ENCODE measurements at places on chromosomes 3 and 15. TPM values are rescaled to one million over a fixed set of nuclear protein-coding genes. Genes with fewer than 3 reads are reported as not detected.

GRCh38 chr3:129346695-129347457, 68.2 kb downstream of the HMCES start:
- DNase-seq, result no peak

DNA sequence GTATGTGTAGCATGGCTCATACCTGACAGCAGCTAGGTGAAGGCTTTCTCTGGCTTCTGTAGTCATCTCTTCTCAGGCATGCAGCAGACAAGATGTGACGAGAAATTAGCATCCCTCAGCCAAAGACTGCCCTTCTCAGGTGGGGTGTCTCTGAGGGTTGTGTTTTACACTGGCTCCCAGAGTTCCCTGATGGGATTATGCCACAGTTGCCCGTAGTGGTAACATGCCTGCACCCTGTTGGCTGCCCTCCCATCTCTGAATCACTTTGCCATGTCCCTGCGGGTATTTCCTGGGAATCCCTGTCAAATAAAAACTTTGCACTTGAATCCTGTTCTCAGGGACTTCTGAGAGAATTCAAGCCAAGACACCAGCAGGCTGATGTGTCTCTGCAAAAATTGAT, 70.5 kb downstream of the LRTM1 start:
- DNase-seq, result no peak

DNA sequence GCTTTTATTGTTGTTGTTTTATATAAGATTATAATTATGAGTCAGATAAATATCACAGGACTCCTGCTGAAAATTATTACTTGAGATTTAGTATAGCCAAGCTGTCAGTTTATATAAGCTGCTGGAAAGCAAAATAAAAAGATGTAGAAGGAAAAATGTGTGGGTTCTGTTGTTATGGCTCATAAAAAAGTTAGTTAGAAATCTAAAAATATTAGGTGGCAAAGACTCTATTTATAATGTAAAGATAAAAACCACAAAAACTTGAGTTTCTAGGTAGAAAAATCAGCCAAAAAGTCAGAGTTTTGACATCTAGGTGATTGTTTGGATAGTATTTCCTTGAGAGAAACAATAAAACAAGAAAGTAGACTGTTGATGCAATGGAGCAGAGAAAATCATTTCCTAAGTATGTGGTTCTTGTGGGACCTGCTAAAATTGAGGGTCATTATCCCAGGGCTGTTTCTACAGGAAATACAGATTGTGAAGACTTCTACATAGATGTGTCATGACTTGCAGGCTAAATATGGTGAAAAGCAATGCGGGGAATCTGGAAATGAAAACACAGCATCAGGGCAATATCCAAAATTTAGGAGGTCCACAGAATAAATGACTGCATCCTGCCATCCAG, 1109.6 kb upstream of the CADM2 start:
- DNase-seq, result no peak

- no peak for DNase-seq
Measured at GRCh38 chr15:93141371-93141794, 52.4 kb upstream of the RGMA start.

DNA sequence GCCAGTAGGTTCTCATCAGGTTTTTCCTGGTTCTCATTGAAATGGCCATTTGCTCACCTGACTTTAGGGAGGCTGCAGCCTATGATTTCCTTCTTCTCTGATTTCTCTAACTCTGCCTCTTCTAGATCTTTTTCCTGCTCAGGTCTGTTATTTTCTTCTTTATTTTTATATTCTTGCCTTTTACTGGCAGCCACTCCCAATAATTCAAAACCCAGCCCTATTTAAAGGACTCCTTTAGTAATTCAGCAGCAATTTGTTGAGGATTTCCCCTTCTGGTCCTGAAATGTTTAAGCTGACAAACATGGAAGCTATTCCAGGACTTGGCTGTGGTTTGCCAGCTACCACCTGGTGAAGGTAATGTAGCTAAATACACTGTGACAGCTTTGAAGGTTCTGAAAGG, 201.5 kb downstream of the ZMAT3 start:
- DNase-seq, result no peak

- DNase-seq, result no peak
Measured at GRCh38 chr15:71701808-71702207, 108.5 kb upstream of the NR2E3 start.

DNA sequence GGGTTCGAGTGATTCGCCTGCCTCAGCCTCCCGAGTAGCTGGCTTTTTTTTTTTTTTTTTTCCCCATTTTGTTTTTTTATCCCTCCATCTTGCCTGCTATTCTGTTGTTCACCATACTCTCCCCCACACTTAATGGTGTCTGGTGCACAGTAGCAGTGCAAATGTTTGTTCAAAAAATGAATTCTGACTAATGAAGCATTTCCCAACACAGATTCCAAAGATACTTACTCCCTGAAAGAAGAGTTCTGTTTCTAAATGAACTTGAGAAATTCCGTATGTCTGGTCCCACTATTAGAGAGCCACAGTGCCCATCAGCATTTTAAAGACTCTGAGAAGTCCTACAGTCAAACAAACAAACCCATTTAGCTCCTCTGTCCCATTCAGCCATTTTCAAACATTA, 9.5 kb downstream of the EDEM1 start:
- DNase-seq, result no peak

DNA sequence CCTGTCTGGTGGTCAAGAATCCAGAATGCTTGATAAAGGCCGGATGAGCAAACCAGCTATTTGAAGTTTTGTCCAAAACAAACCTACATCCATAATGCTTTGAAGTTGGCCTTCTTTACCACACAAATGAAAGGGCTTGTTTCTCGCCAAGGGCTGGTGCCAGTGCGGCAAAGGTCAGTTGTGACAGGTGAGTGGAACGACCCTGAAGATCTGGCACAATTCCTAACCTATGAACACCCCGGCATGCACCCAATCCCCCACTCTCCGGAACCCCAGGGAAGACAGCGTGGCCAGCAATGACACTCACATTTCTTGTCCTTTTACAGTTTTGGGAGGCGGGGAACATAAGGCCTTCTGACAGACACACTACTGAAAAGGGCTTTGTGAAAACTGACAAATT, 90.6 kb downstream of the ATP10A start:
- DNase-seq, result no peak

GRCh38 chr3:192106543-192106942, 620.8 kb downstream of the FGF12 start:
- no peak for DNase-seq

DNA sequence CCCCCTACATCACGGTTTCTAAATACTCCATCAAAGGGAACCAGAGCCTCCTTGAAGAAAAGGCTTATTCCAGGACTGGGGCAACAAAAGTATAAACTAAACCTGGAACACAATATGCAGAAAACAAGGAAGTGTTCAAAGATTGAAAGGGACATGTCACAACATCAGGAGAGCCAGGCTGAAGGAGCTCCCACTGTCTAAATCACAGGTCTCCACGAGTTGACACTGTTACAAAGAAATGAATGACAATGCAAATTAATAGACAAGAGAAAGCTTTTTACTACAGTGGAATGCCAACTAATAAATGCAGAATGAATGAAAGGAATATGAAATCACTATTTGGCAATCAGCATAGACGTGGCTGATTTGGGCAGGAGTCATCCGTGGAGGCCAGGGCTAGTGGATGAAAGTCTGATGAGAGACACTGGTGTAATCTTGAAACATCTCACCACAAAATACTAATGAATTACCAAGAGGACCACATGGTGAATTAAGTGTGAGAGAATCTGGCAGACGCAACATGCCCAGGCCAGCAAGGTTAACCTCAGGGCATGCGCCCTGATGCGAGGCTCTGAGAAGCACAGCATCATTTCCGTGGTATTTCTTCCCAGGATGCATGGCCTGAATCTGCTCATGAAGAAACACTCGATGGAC, 123.8 kb upstream of the TJP1 start:
- peak; percentile 73 for DNase-seq

GRCh38 chr3:156643729-156644389, 30.5 kb upstream of the TIPARP start:
- DNase-seq, result no peak

- DNase-seq, result no peak
Measured at GRCh38 chr3:150933473-150933995, 28.3 kb upstream of the MINDY4B start.

DNA sequence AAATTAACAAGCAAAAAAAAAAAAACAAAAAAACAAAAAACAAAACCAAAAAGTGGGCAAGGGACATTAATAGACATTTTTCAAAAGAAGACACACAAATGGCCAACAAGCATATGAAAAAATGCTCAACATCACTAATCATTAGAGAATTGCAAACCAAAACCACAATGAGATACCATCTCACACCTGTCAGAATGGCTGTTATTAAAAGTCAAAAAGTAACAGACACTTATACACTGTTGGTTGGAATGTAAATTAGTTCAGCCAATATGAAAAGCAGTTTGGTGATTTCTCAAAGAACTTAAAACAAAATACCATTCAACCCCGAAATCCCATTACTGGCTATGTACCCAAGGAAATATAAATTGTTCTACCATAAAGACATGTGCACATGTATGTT, 222.4 kb upstream of the CD96 start:
- no peak for DNase-seq

- no peak for DNase-seq
Measured at GRCh38 chr3:102348904-102349303, 85.9 kb upstream of the ZPLD1 start.

- no peak for DNase-seq
Measured at GRCh38 chr3:52245322-52246263, at the start of gene PPM1M. Gene PPM1M, plus strand, starts transcription at chr3:52245759. Its CDS starts 66 bp downstream, at chr3:52245825.

DNA sequence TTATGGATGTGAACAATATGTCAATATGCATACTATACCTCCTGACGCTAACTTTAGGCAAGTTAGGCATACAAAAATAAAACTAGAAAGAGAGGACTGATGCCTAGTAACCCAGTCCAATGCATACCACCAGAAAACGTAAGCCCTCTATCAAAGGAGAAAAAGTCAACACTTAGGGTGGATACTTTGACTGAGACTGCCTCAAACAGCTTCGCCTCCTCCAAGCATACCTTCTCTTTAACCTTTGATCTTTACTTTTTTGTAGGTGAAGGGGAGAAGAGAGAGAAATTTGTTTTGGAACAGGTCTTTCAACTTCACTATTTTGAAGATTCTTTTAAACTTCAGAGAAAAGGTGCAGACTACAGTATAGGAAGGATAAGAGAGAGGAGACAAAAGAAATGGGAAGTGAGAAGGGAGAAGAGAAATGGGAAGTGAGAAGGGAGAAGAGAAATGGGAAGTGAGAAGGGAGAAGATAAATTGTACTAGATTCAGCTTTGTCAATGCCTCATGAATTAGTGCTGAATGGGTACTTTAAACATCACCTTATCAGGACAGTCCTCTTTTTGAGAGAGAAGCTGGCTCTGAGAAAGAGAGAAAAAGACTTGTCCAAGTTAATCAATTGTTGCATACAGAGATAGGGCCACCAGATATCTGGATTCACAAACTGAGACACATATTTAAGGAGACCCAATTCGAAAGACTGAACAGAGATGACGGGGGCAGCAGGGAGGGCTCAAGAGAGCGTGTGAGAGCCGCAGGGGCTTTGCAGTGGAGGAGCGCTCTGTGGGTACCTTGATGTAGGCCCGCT, 1.0 kb downstream of the P3H2 start:
- no peak for DNase-seq

DNA sequence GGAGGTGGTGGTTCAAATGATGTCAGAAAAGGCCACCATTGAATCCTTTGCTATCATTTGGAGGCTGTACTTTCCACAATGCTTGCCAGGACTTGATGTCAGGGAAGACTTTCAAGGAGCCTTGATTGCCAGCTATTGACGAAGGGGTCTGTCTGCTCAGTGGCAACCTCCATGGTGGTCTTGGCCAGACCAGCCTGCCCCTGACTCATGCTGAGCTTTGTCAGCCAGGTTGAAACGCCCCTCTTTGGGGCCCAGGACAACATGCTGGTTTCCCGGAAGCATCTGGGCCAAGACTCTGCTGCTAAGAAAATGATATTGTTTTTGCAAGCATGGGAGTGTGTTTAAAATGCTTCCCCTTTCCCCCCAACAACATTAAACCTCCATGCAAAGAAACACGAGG, 26.7 kb downstream of the CGNL1 start:
- DNase-seq, result no peak

GRCh38 chr3:5840056-5840455, 652.5 kb downstream of the EDEM1 start:
- DNase-seq, result no peak

DNA sequence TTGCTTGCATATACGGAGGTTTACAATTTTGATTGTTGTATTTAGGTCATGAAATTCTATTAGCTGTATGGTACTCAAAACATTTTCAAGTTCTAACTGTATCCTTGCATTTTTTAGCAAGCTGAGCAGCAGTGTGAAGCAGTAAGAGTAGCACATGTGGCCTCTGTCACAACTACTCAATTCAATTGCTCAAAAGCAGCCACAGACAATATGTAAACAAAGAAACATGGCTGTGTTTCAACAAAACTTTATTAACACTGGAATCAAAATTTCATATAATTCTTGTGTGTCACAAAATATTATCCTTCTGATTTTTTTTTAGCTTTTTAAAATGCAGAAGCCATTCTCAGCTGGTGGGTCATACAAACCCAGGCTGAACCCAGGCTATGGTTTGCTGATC, 266.7 kb upstream of the LRRN1 start:
- no peak for DNase-seq

DNA sequence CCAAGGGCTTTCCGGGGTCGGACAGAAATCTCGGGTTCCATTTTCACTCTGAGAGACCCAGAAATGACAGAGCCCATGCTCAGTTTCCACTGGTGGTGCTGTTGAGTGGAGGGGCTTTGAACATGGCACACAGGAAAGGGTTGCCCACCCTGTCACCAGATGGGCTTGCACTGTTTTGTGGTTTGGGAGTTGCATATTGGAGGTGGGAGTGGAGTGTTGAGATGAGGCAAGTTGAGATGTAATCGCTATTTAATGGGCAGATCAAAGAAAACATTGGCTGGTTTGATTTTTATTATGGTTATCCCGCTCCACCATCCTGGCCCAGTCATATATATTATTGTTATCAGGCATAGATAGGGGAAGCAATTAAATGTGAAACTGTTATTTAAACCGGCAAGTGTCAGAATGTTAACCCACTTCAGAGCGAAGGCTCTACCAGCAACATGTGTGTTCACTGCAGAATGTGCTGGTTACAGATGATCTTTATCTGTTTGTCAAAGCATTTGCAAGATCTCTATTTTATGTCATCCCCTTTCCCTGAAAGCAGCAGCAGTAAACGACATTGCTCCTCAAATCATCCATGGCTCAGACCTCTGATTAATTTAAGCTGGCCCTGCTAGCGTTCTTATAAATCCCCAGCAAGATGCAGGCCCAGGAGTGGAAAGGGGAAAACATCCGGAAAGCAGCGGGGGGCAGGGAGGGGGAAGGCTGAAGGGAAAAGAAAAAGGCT, 58.3 kb upstream of the TSEN2 start:
- DNase-seq, result no peak

Gene ECE2
- polyA plus RNA-seq, result not detected

Gene EPHB3
- polyA plus RNA-seq, result 2.2 TPM

Gene DOCK3
- 0.28 TPM for polyA plus RNA-seq

Gene GP5
- polyA plus RNA-seq, result 0.02 TPM

Gene IL5RA
- polyA plus RNA-seq, result not detected

Gene TRIM42
- not detected for polyA plus RNA-seq

Data from keratinocyte (primary cell).